NCI-H524 (cell line): ENCODE measurements at places on chromosomes 7 and 10.

DNA sequence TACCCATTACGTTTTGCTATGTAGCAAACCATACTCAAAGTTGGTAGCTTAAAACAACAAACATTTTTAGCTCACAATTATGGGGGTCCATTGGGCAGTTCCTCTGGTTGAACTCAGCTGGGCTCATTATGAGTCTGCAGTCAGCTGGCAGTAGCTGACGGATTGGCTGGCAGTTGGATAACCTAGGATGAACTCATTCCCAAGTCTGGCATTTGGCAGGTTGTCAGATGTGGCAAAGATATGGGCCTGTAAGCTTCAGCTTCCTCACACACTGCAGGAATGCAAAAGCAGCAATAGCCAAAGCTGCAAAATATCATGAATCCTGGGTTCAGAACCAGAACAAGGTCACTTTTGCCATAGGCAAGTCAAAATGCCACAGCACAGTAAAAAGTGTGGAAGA lies 412.2 kb upstream of the SORCS1 start:
- no peak for DNase-seq

GRCh38 chr7:27840313-27840712 lies 100.4 kb downstream of the TAX1BP1 start:
- DNase-seq: no peak

DNA sequence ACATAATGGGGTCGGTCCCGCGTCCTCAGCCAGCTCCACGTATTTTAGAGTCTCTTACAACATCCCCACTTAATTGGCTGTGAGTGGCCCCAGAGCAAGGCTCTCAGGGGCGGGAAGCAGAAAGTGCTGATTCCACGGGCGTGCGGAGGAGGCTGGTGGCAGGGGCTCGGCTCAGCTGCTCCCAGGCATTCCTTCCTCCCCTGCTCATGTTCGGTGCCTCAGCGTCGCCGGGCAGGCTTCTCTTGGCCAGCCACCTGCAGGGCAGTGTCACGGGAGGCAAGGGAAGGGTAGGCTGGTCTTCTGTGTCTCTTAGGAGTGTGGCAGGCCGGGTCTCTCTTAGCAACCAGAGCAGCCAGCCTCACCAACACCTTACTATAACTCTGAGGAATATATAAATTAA lies 33.8 kb downstream of the IL15RA start:
- DNase-seq: no peak

- no peak for DNase-seq
Observed at GRCh38 chr7:55107946-55108345, 89.1 kb downstream of the EGFR start.

- no peak for DNase-seq
Observed at GRCh38 chr10:7123774-7124173, 287.1 kb downstream of the SFMBT2 start.

- DNase-seq: no peak
Observed at GRCh38 chr10:31678139-31678536, 250.5 kb downstream of the ARHGAP12 start.

GRCh38 chr7:35524112-35524804 lies 170.7 kb downstream of the HERPUD2 start:
- no peak for DNase-seq

DNA sequence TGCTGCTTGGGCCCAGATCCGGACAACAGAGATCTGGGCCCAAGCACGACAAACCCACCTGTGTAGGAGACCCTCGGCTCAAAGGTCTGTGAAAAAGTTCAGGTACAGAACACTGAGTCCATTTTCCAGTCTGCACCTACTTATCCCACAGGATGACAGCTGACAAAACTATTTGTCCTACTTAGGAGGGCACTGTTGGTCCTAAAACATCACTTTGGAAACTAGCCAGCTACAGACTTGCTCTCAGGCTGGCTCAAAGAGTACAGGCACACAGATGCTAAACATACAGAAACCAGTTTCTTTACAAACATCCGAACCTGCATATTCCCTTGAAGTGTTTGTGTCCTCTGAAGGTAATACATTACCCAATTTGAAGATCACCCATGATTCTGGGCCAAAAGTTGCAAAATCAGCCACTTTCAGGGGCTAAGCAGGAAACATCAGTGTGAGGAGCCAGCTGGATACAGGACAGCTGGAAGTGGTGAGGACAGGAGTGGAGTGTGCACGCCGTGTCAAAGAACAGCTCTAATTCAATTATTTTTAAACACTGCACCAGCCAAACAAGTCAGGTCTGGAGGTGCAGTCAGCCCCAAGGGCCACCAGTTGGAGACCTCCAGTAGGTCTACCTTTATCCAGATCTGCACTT lies 88.5 kb downstream of the NOC3L start:
- no peak for DNase-seq
